GM23338 (cell line): ENCODE measurements at places on chromosomes 2 and 18.

DNA sequence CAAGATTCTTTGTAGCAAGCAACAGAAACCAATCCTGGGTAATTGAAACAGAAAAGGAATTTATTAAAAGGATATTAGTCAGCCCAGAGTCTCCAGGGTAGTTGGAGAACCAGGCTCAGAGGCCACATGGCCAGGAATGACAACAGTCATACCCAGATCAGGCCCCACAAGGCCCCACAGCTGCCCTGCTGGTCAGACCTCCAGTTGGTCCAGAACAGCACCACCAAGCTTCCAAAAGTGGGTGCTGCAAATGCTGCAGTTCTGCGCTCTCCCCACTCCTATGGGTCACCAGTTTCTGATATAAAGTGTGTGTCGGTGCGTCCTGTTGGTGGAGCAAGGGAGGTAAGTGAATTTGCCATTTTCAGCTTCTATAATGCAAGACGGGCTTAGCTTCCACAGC lies 29.9 kb downstream of the KLHL29 start:
- DNase-seq, result peak; percentile 72

DNA sequence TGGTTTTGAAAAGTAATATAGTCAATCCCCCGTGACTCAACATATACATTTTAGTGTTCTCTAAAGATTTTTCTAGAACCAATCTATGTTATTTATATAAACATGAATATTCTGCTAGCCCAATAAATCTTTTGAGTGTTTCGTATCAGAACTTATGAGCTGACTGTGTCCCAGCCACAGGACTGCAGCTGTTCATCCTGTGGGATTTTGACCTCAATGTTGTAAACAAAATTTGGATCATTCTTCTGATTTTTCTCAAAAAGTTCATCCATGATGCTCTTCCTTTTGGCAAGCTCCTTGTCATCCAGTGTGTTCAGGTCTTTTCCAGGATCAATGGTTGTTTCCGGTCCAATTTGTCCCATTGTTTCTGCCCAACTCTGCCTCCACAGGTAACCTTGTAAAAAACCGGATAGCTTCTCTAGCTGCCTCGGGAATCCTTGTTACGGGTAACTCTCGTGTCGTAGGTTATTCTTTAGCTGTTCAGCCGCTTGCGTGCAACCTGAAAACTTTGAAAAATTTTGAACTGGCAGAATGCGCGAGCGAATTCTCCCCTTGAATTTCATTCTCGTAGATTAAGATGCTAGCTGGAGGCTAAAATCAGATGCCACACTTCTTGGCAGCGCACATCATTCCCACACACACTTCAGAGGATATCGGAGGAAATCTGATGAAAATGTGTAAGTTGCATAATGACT lies 195.2 kb downstream of the SH3BP4 start:
- no peak for DNase-seq

GRCh38 chr2:55518841-55519165 lies 715 bp upstream of the CFAP36 start:
- peak; percentile 58 for DNase-seq

DNA sequence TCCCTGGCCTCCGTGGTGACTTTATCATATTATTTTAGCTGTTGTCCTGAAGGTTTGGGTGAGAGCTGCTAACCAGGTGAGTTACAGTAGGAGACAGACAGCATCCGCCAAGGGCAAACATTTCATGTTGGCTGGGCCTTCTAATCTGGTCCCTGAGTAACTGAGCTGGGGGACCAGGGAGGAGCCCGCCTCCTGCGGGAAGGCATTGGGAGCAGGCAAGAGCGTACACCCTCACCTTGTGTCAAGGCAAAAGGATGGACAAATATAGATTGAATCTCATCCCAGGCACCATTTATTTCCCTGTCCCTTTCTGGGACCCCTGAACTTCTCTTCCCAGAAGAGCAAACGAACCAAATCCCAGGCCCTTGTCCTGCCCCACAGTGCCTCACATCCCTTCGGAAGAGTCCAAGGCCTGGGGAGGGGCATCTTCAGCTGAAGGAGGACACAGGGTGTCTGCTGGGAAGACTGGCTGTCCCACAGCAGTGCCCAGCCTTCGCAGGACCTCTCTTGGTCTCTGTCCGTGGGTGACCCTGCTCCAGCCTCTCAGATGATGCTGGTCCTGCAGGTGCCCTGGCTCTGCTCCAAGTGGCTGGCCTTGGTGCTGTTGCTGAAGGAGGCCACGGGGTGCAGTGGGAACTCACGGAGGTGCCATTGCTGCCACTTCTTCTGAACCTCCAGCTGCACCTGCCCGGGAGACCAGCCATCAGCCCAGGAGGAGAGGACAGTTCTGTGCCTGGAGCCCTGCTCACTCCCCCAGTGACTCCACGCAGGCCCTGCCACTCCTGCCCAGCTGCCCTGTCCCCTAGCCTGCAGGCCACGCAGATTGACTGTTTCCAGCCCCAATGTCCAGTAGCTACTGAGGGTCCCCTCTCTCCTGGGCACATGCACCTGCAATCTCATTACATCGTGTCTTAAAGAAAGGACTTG lies 8.2 kb downstream of the TMEM37 start:
- DNase-seq, result no peak

- peak; percentile 24 for DNase-seq
Measured at GRCh38 chr2:64525317-64525613, 1.1 kb downstream of the AFTPH start.

GRCh38 chr2:112020561-112020960 lies 34.5 kb upstream of the TMEM87B start:
- DNase-seq, result peak; percentile 63

DNA sequence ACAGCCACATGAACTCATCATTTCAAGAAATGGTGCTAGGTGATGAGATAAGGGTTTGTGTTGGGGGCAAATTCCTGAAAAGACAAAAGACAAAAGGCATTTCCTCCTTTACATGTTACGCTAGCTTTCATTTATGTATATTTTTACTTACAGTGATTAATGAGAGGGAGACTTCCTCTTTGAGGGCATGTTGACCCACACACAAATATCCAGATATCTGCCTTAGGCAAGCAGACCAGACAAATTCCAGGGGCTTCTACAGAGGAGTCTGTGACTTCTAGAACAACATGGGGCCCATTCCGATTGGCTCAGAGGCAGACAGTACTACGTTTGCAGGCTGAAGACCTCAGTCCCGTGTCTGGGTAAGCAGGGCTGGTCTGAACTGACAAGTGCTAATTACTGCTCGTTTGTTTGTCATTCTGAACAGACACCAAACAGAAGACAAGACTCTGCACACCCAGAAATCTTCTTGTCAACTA lies 74.8 kb upstream of the ST6GAL2 start:
- no peak for DNase-seq
